ENCODE measurements at places on chromosomes 3 and 15.

- DNase-seq = no peak
Measured at GRCh38 chr3:142850395-142851023, 38.4 kb downstream of the PCOLCE2 start.

DNA sequence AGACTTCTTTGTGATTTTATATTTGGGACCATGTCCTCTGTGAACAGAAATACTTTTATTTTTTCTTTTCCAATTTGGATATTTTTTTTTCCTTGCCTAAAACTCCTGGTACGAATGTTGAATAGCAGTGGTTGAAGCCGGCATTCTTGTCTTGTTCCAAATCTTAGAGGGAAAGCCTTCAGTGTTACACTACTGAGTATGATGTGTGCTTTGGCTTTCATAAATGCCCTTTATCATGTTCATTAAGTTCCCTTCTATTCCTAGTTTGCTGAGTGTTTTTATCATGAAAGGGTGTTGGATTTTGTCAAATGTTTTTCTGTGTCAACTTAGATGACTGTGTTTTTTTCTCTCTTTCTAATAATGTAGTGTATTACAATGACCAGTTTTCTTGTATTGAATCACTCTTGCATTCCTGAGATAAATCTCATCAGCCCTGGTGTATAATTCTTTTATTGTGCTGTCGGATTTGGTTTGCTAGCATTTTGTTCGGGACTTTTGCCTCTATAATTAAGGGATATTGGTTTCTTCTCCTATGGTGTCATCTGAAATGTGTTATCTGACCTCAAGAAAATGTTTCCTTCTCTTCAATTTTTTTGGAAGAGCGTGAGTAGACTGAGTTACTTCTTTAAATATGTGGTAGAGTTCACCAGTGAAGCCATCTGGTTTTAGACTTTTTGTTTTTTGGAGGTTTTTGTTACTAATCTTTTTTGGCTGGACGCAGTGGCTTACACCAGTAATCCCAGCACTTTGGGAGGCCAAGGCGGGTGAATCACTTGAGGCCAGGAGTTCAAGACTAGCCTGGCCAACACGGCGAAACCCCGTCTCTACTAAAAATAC is 33.3 kb downstream of the MAP1A start:
- DNase-seq = no peak

GRCh38 chr3:34703053-34703452 is 904.6 kb downstream of the PDCD6IP start:
- DNase-seq = no peak

GRCh38 chr3:15682561-15683185 is 81.1 kb downstream of the BTD start:
- no peak for DNase-seq

DNA sequence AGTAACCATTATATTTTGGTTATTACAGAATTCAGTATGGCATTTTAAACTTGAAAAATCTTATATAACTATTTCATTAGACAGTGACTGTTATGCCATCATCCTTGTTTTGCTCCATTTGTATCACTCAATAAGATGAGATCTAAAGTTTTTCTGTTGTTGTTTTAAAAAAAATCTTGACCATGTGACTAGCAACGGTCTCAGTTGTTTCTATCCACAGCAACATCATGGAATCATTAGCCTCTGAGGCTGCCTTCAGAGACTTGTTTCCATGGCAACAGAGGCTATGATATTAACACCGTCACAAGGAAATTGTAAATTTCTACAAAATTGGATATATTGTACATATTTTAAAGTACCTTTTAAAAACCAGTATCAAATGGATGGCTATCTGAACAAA is 129.8 kb downstream of the DLG1 start:
- no peak for DNase-seq

GRCh38 chr3:135040321-135041240 is 245.5 kb downstream of the EPHB1 start:
- DNase-seq = no peak

DNA sequence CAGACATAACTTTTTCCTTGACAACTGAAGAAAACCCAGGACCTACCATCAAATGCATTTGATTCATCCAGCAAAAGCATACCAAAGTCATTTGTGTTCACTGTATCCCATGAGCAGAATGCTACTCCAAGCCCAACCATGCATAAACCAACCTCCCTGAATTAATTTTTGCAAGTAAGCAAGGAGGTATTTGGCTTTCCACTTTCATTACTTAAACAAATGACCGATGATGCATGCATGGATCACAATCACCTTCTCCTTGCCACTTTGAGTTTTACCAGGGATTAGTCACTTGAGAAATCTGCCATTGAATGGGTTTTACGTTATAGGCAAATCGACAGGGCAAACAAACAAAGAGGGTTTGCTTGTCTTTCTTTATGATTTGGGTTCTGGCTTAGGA is 214.8 kb downstream of the FMN1 start:
- DNase-seq = no peak

DNA sequence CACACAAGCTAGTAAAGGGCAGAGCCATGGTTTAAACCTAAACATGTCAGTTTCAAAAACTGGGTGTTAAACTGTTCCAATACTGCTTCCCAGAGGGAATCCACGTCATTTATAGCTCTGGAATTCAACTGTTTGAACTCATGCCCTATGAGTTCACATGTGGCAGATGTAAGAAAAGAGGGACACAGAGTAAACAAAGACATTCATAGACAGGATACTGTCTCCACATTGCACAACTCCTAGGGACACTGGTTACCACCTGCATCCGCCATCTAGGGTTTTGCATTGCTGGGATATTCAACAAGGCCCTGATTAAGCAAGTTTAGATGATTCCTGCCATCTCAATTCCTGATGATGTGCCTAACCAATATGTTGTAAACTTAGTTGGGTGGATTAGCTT is 134.1 kb upstream of the COL8A1 start:
- DNase-seq = no peak

DNA sequence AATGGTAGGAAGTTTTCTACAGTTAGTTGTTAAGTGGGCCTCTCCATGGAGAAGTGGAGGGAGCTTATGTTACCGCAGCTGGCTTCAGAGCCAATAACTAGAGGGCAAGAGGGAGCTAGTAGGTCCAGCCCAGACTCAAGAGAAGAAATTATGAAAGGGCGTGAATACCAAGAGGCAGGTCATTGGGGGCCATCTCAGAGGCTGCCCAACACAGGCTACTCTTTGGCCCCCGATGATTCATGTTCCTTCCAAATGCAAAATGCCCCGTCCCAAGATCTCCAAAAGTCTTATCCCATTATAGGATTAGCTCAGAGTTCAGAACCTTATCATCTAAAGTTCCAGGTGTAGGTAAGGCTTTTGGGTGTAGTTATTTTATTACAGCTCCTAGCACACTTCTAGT is 94.5 kb downstream of the FNDC3B start:
- no peak for DNase-seq

- DNase-seq = peak; percentile 10
Measured at GRCh38 chr3:94862703-94863102, 799.8 kb downstream of the NSUN3 start.

- no peak for DNase-seq
Measured at GRCh38 chr15:74222240-74223119, 13.6 kb upstream of the CCDC33 start.

DNA sequence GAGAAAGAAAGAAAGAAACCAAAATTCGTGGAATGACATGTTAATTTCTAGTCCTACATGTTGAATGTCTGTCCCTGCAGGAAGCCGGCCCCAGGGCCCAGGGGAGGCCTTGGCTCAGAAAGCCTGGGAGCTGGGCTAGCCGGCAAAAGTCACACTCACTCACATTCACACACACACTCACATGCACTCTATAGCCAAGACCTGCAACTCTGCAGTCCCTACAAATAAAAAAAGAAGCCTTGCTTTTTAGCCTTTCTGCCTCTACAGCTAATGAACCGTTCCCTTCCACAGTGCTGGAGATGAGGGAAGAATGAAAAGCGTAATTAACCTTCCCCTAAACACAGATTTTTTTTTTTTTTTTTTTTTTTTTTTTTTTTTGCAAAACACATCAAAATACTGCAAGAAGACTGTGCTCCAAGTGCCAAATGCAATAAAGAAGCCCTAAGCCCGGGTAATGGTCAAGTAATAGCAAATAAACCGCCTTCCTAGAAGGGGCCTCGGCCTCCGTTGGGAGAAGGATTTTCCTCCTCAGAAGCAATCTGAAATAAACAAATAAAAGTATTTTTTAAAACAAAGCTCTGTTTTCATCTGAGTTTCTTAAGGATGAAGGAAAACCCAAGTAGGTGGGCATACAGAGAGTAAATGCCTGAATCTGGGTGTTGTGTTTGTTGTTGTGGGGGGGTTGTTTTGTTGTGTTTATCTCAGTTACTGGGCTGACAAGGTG is 4.3 kb downstream of the MECOM start:
- DNase-seq = no peak

DNA sequence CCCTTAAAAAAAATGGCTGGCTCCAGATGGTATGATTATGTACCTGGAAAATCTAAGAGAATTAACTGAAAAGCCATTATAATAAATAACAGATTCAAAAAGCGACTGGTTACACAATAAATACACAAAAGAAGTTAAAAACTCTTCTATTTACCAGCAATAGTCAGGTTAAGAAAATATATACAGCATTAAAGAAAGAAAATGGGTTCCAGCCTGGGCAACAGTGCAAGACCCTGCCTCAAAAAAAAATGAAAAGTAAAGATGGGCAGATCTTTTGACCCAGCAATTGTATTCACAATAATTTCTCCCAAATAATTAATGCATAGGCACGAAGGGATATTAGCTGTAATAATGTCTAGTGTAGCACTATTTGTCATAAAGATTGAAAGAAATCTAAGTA is 8.7 kb downstream of the TBC1D5 start:
- no peak for DNase-seq

GRCh38 chr15:71812966-71813722 is 2.8 kb downstream of the NR2E3 start:
- DNase-seq = no peak

GRCh38 chr3:153210146-153210545 is 48.1 kb downstream of the RAP2B start:
- no peak for DNase-seq

DNA sequence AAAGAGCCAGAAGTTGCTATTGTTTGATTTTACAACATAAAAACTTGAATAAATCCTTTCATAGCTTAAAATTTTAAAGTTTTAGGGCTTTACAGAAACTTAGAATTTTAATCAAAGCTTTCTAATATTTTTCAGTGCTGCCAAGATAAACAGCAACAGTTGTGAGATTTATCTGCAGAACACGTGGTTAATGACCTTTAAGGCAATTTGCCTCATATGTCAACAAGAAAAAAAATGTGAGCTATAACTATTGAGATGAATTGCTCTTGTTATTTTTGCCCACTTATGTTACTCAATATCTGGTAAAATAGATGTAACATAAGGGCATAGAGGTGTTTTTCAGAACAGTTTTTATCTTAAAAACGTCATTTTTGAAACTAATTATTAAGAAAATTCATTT is 96.7 kb upstream of the NECTIN3 start:
- DNase-seq = no peak

DNA sequence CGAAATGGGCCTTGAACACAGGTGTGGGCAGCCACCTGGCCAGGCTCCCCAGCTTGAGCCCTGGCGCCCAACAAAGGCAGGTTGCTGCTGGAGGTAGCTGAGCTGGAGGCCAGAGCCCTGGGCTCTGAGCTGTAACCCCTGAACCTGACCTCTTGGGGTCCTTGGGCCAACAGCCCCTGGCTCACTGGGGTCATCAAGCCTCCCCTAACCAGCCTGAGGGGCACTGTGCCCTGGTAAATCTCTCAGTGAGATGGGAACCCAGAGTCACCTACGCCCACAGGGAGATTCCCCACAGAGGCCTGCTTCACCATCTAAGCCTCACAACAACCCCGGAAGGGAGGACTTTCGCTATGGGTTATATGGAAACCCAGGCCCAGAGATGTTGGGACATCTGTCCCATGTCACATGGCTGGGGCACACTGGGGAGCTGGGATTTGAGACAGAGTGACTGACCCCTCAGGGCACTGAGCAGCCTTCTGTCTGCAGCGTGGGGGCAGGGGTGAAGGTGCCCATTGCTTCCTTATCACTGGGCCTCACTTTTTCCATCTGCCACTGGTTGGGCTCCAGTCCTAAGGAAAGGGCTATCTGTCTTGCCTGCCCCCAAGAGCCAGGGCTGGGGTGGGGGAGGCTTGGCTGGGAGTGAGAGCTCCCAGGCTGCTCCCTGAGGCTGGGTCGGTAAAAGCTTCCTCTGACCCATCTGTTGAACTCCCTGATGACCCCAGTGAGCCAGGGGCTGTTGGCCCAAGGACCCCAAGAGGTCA is 59.1 kb downstream of the IQSEC1 start:
- no peak for DNase-seq

- DNase-seq = no peak
Measured at GRCh38 chr3:177992993-177993970, 543.0 kb upstream of the KCNMB2 start.

DNA sequence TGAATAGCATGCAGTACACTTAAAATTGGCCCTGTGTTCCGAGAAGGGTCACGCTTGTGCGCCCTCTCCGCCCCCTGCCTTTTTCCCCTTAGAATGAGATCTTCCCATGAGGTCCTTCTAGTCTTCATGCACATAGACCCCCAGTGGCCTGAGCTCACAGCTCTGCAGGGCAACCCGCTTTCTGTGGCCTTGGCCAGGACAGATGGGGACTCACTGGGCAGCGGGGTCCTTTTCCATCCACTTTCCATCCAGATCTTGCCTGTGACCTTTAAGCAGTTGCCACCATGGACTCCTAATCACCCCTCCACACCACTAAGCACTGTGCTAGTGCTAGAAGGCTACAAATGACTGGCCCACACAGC is 244.4 kb downstream of the UACA start:
- no peak for DNase-seq

- DNase-seq = no peak
Measured at GRCh38 chr3:123194552-123194951, 7.2 kb upstream of the SEC22A start.

DNA sequence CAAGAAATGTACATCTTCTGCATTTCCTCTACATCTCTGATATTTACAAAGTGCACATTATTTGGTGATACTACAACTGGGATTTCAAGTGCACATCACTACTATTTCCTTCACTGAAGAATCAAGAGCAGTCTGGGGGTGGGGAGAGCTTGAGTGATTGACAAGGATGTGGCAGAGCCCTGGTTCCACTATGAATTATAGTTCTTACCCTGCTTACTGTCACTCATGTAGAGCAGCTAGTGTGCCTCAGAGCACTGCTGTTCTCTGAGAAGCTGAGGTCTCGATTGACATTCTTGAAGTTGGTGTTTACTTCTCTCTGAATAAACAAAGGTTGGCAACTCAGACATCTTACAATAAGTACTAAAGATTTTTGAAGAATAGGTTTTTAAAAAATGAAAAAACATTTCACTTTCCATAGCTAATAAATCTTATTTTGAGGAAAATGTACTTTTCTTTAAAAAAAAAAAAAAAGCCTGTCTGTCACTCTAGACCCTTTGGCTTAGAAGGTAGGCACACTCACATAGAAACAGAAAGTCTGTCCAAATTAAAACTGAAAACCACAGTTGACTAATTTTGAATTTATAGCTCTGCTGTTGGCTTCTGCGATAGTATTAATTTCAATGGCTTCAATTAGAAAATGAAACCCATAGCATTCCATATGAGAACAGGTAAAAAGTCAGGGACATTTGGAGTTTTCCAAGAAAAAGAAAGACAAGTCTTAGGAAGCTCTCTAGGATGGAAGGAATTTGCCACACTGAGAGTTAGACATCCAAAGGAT is 5.6 kb downstream of the GREM1 start:
- DNase-seq = peak; percentile 73

GRCh38 chr3:55923207-55923606 is 436.1 kb upstream of the WNT5A start:
- no peak for DNase-seq

GRCh38 chr3:173351886-173352285 is 45.7 kb upstream of the NLGN1 start:
- DNase-seq = no peak

- DNase-seq = no peak
Measured at GRCh38 chr15:95432878-95433405, 897.6 kb upstream of the NR2F2 start.

All from GM20000 (cell line).